ENCODE measurements at places on chromosomes 7 and 10. TPM values are rescaled to one million over a fixed set of nuclear protein-coding genes. Genes with fewer than 3 reads are reported as not detected.

- no peak for DNase-seq
Observed at GRCh38 chr10:103620352-103620740, 126.8 kb downstream of the NEURL1 start.

DNA sequence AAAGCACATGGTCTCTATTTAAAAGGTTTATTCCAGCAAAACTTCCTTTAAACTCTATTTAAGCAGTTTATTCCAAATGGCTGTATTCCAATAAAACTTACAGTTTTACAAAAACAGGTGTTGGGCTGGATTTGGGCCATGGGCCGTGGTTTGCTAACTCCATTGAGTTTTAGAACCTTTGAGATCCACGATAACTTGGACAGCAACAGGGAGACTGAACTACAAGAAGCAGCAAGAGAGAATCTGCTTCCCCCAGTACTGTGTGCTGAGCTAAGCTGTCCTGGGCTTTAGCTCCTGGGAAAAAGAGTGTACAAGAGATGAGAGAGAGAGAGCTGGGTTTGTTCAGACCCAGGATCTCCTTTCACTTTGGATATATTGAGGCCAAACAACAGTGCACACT lies 204.0 kb upstream of the CELF2 start:
- no peak for DNase-seq

DNA sequence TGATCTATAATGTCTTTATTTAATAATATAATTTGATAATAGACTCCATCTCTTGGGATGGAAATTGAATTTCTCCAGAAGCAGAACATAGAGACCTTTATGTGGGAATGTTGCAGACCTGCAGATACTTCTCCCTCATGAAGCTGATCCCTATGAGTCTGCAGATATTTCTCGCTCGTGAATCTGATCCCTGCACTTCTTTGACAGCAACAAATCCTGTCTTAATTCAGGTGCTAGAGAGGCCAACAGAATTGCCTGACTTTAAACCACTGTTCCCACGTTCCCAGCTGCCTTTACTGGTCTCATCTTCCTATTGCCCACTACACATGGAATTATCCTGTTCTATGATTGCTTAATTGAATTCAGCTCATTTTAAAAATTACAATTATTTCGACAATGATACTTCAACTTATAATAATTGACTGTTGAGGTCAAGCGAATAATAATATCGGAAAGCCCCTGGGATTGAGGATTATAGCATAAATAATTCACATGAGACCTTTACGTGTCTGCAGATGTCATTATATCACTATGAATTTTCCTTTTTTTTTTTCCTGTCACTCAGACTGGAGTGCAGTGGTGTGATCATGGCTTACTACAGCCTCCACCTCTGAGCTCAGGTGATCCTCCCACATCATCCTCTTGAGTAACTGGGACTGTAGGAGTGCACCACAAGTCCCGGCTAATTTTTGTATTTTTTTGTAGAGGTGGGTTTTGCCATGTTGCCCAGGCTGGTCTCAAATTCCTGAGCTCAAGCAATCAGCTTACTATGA lies 486.4 kb upstream of the ADARB2 start:
- DNase-seq: no peak

TAS2R38 gene
- total RNA-seq: not detected

ICA1 gene
- total RNA-seq: 3.9 TPM

GRCh38 chr10:100775386-100775785 lies 30.0 kb downstream of the PAX2 start:
- DNase-seq: no peak

FAM237B gene
- total RNA-seq: not detected

DNA sequence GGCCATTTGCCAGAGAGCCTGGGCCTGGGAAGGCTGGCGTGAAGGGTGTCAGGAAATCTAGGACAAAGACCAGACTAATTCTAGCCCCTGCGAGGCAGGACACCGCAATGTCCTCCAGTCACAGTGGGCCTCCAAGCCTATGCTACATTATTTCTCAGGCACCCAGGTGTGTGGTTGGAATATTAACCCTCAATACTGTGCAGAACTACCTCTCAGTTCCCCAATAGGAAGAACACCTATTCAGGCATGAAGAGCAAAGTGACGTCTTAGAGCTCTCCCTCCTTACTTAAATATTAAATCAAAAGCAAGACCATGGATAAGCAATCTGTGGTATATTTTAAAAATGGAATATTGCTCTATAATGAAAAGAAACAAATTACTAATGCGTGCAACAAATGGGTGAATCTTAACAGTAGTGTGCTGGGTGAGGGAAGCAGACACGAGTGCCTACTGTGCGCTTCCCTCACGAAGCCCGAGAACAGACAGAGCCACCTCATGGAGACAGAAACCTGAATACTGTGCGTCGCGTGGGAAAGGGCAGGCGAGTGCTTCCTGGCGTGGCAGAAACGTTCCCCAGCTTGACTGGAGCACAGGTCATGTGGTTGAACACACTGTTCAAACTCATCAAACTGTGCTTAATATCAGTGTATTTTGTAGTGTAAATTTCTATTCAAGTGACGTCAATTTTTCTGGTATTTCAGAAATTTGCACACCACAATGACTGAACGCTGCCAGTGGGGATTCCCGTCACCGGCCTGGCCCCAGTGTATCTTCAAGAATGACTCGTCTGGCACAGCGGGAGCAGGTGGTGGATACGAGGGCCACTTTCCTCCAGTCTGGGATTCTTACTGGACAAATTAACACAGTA lies 15.5 kb upstream of the PTPRN2 start:
- no peak for DNase-seq

HDAC9 gene
- total RNA-seq: 1.7 TPM

DNA sequence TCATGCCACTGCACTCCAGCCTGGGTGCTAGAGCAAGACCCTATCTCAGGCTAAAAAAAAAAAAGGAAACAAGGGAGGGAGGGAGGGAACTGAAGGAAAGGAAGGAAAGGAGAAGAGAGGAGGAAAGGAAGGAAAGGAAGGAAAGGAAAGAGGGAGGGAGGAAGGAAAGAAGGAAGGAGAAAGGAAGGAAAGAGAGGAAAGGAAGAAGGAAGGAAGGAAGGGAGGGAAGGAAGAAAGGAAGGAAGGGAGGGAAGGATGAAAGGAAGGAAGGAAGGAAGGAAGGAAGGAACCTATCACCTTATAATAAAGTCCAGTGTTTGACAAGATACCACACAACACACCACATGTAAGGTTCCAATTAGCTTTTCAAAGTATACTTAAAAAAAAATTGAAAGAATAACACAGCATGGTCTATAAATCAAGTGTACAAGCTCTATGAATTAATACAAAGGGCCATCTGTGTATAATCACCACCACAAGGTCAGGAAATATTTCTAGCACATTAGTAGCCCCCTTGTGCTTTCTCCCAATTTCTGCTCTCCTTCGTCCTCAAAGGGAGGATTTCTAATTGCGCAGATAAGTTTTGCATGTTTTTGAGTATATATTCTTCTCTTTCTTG lies 26.4 kb downstream of the RNF216 start:
- DNase-seq: no peak

DNA sequence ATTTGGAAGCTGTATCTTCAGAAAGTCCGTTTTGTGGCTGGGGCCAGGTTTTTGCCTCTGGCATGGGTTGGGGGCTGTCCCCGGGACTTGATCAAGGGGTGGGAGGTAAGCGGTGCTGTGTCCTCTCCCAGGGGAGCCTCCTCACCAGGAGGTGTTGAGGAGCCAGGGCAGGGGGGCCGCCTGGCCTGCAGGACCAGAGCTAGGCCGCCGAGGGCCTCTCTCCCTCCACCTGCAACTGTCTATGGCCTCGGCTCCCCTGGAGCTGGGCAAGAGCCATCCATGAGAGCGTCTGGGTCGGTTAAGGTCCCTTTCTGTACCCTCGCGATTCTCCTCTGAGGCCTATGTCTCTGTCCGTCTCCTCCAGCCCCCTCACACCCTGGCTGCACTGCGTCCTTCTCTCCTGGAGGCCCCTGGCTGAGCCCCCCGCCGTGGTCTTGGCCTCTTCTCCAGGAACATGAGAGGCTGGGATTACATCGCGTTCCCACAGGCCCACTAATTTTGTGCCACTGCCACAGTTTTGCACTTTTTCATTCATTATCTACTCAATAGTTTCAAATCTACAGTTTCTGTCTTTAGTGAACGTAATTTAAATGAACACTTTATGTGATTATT lies 20.6 kb downstream of the CALML5 start:
- no peak for DNase-seq

CALML5 gene
- total RNA-seq: not detected

GIMAP5 gene
- total RNA-seq: 7.2 TPM

DNA sequence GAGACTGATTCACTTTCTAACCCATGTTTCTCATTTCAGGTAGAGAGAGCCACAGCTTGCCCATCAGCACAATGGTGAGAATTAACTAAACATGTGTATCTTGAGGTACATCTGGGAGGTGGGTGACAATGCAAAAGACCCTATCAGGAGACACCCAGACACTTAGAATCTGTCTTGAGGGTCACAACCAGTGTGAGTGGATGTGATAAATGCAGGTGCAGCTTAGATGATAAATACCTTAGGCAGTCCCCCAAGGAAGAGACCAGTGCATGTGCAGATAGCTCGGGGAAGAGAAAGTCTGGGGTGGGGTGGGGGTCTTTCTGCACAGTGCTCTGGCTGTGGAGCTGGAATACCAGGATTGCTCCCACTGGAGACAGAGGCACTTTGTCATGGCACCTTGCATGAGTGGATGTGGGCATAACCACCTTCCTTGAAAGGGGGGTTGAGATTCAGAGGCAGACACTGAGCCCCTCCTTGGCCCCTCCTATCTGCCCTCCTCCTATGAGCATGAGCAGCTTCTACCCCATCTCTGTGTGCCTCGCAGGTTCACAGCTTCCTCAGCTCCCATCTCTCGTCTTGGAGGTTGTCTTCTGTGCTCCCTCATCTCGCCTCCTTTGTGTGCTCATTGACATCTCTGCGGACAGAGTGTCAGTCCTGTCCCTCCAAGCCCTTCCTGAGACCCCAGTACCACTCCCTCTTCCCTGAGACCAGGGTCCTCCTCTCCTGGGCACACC lies 349.8 kb downstream of the TCERG1L start:
- no peak for DNase-seq

DNA sequence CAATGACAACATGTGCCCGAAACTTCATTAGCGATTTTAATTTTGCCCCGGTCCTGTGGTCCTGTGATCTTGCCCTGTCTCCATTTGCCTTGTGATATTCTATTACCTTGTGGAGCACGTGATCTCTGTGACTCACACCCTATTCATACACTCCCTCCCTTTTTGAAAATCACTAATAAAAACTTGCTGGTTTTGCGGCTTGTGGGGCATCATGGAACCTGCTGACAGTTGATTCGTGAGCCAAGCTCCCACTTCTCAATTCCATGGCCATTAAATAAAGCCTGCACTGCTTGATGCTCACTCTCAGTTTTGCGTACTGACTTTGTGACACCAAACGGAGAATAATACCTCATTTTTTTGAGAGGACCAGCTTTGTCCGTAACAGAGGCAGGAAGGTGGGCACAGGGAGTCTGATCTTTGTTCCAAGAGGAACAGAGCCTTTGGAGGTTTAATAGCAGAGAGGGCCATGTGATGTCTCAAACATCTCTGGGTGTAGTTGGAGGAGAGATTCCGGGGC lies 3.8 kb upstream of the ADAMTS14 start:
- DNase-seq: no peak

- DNase-seq: no peak
Observed at GRCh38 chr7:2774935-2775334, 69.2 kb downstream of the GNA12 start.

DNA sequence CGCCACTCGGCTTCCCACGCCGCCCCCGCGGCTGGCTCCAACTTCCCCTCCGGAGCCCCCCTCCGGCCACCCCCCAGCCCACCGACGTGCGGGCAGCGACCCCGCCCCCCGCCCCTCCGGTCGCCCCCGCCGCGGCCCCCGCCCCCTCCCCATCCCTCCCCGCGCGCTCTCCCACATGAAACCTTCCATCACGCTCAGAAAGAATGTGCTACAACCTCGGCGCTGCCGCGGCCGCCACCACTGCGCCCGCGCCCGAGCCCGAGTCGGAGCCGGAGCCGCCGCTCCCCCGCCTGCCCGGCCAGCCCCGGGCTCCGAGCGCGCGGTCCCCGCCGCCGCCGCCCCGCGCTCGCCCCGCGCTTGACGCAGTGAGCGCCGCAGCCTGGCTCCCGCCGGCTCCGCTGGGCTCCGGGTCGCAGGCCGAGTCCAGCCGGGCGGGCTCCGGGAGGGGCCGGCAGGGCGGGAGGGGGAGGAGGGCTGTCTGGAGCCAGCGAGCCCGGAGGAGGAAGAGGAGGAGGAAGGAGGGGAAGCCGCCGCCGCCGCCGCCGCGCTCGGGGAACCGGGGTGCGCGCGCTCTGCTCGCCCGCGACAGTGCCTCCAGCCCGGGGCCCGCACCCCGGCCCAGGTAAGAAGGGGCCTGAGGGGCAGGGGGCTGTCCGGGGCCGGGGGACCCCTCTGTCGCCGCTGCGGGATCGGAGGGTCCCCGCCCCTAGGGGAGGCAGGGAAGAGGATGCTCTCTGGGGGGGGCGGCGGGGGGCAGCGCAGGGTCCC lies 4.3 kb upstream of the ELFN1 start:
- DNase-seq: peak; percentile 68

GRCh38 chr10:110008518-110009339 lies 945 bp downstream of the ADD3 start:
- peak; percentile 65 for DNase-seq

GRCh38 chr7:27700501-27700900 lies 37.8 kb upstream of the HIBADH start:
- DNase-seq: no peak

TAS2R4 gene
- total RNA-seq: 0.38 TPM

DNA sequence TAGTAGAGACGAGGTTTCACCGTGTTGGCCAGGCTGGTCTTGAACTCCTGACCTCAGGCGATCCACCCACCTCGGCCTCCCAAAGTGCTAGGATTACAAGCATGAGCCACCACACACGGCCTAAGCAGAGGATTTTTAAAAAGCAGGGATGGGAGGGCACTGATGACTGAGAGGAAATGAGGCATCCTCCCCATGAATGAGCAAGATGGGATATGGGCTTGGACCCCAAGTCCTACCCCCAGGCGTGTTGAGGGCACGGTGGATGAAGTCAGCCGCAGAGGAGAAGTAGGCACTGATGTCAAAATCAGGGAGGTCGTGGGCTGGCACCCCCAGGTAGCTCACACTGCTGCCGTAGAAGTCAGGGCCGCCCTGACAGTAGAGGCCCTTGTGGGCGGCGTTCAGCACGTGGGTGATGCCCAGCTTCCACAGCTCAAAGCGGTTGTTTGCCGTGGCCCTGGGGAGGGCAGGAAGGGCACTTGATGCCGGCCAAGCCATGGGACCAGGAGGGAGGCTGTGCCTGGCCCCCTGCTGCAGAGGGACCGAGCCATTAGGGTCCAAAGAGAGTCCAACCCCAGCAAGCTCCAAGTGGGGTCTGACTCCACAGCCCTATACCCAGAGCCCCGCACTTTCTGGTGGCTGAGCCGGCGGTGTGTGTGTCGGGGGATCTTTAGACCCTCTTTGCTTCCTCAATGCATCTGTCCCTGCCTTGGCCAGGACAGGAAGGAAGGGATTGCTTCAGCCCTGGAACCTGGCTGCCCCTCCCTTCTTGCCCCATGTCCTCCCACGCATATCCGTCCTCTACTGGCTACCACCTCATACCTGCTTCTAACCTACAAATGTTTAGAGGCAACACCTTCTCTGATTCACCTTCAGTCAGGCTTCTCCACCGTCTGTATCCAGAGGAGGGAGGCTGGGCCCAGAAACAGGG lies 3.4 kb upstream of the SAMD8 start:
- DNase-seq: peak; percentile 43

GRCh38 chr7:44383566-44383965 lies 58.2 kb upstream of the CAMK2B start:
- DNase-seq: no peak
